ENCODE measurements at places on chromosomes 16 and 17.

DNA sequence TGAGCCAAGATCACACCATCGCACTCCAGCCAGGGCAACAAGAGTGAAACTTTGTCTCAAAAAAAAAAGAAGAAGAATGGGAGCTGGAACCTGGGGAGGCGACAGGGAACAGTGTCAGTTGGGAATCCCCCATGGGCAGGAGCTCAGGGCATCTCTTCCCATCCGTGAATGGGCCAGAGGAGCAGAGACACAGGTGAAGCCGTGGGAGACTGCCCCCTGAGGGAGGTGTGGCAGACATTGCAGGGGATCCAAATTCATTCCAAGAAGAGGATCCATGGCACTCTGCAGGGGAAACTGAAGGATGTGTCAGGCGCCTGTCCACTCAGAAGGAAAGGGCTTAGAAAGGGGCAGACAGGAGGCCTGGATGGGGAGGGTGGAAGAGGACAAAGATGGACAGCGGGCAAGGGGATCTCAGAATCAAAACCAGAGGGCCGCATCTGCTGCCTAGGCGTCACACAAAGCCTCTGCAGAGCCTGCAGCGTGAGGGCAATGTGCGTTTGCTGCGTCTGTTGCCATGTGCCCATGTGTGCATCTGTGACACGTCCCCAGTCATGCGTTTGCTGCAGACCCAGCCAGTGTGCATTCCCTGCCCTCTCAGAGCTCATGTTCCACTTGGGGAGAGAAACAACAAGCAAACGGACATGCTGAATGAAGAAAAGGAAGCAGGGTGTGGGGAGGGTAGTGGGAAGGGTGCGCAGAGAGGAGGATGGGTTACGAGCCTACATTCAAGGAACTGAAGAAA is 30.6 kb upstream of the TNRC6C start:
- DNase-seq: no peak

DNA sequence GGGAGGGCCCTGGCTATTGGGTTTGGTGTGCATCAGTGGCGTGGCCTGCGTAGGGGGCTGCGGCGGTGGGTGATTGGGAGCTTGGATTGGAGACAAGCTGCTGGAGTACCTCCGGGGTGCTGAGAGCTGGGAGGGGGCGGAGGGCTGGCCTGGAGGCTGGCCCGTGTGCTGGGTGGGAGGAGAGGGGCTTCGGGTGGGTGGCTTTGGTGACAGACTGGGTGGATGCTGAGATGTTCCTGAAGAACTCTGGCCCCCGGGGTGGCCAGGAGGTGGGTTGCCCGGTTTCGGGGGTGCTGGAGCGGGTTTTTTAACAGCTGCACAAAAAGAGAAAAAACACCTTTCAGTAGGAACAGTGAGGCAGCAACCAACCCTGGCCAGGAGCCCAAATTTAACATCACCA is 84.1 kb downstream of the ARHGAP17 start:
- DNase-seq: no peak

DNA sequence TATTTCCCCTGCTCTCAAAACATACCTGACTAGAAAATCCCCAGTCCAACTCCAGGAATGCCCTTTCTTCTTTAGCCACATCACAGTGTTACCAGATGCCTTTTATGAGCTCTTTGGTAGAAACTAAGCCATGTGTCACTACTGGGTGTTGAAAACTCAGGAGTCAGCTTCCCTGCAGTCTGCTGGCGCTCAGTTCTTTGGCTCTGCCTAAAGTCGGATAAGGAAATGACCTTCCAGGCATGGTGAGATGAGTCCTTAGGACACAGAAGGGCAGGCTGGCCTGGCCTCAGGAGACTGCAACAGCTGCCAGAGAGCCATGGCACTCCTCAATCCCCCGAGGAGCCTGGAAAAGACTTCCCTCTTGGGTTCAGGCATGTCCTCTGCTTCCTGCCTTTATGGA is 89.1 kb downstream of the CDH13 start:
- no peak for DNase-seq

DNA sequence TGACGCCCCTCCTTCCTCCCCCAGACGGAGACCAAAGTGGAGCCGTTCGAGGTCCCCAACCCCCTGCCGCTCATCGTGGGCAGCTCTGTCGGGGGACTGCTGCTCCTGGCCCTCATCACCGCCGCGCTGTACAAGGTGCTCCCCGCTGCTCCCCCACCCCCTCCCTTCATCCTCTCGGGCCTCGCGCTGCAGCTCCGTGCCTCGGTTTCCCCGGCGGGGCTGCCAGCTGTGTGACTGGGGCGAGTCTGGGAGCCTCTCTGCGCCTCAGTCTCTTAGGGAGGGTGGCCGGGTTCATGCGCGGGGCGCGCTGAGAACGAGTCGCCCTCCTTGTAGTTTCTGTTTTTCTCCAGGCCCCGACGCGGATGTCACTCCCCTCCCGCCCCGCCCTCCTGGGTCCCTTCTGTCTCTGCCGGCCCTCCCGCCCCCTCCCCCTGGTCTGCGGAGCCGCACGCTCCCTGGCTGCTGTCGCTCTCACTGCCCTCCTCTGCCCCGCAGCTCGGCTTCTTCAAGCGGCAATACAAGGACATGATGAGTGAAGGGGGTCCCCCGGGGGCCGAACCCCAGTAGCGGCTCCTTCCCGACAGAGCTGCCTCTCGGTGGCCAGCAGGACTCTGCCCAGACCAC is 23.7 kb upstream of the ITGAX start:
- DNase-seq: no peak

- DNase-seq: no peak
Measured at GRCh38 chr16:55728797-55729196, 73.0 kb downstream of the SLC6A2 start.

DNA sequence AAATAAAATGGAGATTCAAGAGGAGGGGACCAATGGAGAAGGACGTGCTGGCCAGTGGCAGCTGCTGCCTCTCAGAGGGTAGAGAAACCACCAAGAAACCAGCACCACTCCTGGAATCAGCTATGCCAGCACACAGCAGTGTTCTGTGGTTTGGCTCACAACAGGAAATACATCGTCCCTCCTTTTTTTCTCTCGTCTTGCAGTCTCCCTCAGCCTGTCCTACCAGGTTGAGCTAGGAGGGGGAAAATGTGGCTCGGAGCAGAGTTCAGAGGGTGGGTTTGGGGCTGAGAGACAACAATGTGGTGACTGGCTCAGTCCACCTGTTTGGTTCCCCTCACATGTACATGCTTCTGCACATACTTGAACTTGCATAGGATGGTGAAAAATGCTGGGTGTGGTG is 19.9 kb upstream of the SLC16A5 start:
- DNase-seq: peak; percentile 25

GRCh38 chr17:59848778-59849177 is 44.0 kb downstream of the TUBD1 start:
- peak; percentile 21 for DNase-seq

Measured in CD4-positive, alpha-beta T cell treated with Interleukin-15 for 4 hours (primary cell).